ENCODE measurements at places on chromosomes 5 and 9.

DNA sequence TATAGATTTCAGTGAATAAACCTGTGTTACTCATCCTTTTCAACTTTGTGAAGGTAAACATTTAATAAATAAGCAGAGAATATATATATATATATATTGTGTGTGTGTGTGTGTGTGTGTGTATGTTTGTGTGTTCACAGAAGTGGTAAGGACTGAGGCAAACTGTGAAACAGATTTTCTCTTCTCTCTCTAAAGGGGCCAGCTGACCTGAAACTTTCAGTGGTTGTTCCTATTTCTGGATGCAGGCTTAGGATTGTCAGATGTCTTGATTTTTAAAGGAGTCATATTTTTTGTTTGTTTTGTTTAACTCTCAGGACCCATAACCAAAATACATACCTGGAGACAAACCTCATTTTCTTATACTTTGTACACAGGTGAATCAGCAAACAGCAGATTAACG lies 714.9 kb upstream of the MEF2C start:
- DNase-seq, result no peak

GRCh38 chr9:97848480-97849237 lies 4.4 kb upstream of the FOXE1 start:
- DNase-seq, result no peak

GRCh38 chr9:21210311-21210710 lies 3.4 kb upstream of the IFNA10 start:
- DNase-seq, result no peak

DNA sequence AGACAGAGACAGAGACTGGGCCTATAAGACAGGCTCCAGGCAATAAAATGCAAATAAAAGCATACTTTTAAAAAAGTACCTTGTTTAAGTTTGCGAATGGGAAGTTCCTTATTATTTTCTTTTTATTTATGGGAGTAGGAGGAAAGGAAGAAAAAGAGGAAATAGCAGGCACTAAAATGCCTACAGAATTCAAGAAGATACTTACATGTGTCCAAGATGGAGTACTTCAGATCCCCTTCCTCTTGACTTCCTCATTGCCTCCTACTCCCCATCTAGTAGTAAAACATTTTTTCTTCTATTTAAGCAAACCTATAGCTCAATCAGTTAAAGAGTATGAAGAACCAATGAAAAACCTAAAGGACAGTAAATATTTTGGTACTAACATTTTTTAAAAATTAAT lies 24.8 kb downstream of the GKAP1 start:
- DNase-seq, result no peak

- DNase-seq, result no peak
Measured at GRCh38 chr5:137336565-137337120, 162.5 kb downstream of the SPOCK1 start.

DNA sequence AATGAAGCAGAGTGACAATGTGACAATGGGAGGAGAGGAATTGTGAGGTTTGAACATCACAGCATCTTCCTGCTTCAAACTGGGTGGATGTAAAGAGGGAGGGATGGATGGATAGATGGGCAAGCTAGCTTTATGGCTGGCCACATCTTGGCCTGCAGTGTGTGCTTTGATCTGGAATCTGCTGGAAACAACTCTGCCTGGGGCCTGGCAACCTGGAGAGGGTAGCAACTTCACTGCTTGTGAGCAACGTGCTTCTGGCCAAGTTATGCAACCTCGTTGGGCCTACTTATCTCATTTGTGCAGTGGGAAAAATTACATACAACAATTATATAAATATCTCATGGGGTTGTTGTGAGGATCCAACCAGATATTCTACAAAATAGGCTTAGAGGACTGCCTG lies 5.3 kb downstream of the IL9 start:
- DNase-seq, result no peak

- DNase-seq, result no peak
Measured at GRCh38 chr9:128877852-128878251, 3.9 kb downstream of the KYAT1 start.

GRCh38 chr9:107486674-107487520 lies 2.7 kb downstream of the KLF4 start:
- DNase-seq, result no peak

DNA sequence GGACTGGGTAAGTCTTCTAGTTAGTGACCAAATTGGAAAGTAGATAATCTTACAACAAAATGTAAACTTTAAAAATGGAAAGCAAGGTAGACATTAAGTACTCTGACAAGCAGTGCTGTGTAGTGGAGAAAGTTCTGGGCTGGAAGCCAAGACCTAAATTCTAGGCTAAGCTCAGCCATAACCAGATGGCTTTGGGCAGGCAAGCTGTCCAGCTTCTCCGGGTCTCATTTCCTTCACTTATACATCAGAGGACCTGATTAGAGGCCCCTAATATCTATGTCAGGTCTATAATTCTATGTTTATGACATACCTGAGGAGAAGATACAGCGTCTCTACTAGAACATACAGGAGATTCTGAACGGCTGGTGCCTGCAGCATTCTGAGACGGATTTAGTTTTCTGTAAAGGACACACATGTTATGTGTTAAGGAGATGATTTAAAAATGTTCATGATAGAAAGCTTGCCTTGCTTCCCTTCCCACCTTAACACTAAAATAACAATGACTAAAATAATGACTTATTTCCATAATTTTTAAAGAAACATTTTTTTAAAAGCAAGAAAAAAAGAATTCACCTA lies 61.2 kb downstream of the ELL2 start:
- DNase-seq, result no peak

Data from CD4-positive, alpha-beta T cell treated with Interleukin-15 for 1 hour (primary cell).